ENCODE measurements at places on chromosomes 7 and 10. TPM values are rescaled to one million over a fixed set of nuclear protein-coding genes. Genes with fewer than 3 reads are reported as not detected.

- no peak overlapping the region for H3K27ac ChIP-seq
- DNase-seq: no peak
- H3K4me1 ChIP-seq: no peaks in the 10 kb centered on the region
- no peaks in the 10 kb centered on the region for H3K27me3 ChIP-seq
- H3K4me3 ChIP-seq: no peak overlapping the region
Observed at GRCh38 chr7:42478717-42479116, 241.7 kb upstream of the GLI3 start.

DNA sequence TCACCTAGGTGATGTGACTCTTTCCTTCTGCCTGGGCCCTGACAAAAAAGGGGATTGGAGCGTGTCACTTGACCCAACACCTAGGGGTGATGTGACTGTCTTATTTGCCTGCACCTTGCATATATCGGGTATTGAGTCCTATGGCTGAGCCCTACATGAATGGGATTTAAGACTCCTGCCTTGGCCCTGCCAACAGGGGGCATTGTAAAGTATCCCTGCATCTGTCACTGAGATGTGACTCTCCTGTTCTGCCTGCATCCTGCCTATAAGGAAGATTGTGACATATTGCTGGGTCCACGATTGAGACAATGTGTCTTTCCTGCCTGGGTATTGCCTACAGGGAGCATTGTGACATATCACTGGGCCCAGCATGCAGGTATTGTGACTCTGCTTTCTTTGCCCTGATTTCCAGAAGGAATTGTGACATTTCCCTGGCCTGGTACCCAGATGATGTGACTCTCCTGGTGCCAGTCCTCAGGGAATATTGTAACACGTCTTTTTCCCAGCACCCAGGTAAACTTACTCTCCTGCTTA lies 14.2 kb upstream of the ZNF107 start:
- H3K4me1 ChIP-seq: no peaks in the 10 kb centered on the region
- H3K27ac ChIP-seq: no peak overlapping the region
- no peak overlapping the region for H3K4me3 ChIP-seq

DNA sequence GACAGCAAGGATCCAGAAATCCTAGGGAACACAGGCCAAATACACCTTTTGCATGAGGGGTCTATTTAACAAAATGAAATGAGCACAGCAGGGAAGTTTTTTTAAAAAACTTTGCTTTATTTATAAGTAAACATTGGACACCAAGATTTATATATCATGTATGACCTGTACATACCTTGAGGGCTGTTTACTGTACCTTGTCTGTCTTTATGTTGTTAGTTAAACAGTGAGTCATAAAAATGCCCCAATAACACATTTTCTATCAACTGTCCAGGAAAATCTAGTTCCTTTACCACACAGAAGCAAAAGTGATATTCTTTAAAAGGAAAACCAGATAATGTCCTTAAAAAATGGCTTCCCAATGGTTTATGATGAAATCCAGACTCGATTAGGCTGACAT lies 45.1 kb upstream of the AGR3 start:
- H3K27ac ChIP-seq: no peak overlapping the region
- H3K4me1 ChIP-seq: no peaks in the 10 kb centered on the region
- no peak for DNase-seq

DNA sequence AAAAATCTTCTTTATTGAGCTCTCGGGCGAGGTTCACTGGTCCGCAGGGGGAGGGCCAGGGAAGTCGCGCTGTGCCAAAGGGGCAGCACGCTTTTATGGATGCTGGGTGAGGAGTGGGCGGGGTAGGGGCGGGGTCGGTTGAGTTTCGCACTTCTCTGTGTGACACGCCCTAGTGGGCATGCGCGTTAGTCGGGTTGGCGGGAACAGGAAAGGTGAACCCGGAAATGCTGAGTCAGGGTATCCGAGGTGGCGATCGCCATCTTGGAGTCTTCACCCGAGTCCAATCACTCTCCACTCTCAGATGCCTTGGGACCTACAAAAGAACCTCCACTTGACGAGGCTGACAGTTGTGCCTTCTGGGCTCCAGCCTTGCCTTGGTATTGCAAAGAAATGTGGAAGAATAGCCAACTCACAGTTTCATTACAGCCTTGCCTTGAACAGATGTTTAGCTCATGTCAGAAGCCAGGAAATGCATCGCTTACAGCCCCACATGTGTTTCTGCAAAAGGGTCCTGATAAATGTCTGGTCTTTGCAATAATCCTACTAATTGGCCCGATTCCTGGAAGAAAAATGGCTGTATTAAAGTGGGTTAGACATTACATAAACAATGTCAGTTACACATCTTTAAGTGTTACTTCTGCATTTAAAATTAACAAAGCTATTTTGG lies 64.1 kb downstream of the AHR start:
- no peak overlapping the region for H3K4me3 ChIP-seq
- no peak overlapping the region for H3K27ac ChIP-seq
- DNase-seq: no peak
- H3K4me1 ChIP-seq: no peaks in the 10 kb centered on the region

Gene C1QL3
- polyA plus RNA-seq: not detected

Data from spleen (tissue), 13 donors.